ENCODE measurements at places on chromosomes 4 and X. TPM values are rescaled to one million over a fixed set of nuclear protein-coding genes. Genes with fewer than 3 reads are reported as not detected.

The USP51 gene
- polyA plus RNA-seq: 0.53 TPM

The AR gene
- polyA plus RNA-seq: not detected

The ANTXR2 gene
- 11.4 TPM for polyA plus RNA-seq

The SEPSECS gene
- 1.7 TPM for polyA plus RNA-seq

The DDX53 gene
- polyA plus RNA-seq: not detected

DNA sequence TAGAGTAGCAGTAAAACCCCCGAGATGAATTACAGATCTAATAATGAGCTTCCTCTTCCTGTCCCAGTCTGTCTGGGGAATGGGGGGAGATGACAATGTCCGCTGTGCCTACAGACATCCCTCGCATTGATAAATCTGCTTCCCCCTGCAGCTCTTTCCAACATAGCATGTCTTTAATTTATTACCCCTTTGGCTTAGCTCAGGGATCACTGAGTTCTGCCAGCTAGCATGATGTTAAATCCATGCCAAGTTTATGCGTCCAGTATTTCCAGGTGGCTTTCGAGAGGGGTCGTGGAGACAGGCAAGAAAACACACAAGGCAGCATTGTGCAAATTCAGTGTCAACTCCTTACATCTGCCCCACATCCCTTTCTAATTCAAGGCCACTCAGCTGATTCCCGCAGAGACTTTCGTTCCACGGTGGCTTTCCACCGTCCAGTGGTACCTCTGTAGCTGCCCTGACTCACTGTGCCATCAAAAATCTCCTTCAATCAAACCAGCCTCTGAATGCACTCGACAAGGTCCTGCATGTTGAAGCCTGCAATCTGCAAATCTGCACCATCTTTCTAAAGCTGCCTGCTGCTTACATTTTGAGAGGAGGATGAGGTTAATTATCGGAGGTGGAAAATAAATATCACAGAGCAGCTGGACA lies 75.1 kb downstream of the MXRA5 start:
- H3K27me3 ChIP-seq: peaks cover under 1% of the 10 kb centered on the region
- H3K36me3 ChIP-seq: no peaks in the 10 kb centered on the region
- H3K4me3 ChIP-seq: no peak overlapping the region
- no peak overlapping the region for H3K27ac ChIP-seq

DNA sequence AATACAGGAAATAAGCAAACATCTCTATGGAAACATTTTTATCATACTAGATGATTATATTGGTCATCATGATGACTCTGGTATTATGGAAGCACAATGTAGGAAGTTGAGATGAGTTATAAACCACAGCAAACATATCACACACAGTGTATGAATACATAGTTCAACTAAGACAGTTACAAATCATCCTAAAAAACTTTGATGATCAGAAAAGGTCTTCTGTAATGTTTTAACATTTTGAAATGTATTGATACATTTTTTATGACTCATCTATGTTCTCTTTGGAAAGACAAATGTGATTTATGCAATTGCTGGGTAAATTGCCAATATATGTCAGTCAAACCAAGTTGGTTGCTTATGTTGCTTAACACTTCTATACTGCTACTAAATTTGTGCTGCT lies 4.8 kb downstream of the CXCL3 start:
- H3K4me3 ChIP-seq: no peak overlapping the region
- no peaks in the 10 kb centered on the region for H3K36me3 ChIP-seq
- peaks cover 23% of the 10 kb centered on the region for H3K27me3 ChIP-seq
- peaks cover 7% of the 10 kb centered on the region for H3K4me1 ChIP-seq

DNA sequence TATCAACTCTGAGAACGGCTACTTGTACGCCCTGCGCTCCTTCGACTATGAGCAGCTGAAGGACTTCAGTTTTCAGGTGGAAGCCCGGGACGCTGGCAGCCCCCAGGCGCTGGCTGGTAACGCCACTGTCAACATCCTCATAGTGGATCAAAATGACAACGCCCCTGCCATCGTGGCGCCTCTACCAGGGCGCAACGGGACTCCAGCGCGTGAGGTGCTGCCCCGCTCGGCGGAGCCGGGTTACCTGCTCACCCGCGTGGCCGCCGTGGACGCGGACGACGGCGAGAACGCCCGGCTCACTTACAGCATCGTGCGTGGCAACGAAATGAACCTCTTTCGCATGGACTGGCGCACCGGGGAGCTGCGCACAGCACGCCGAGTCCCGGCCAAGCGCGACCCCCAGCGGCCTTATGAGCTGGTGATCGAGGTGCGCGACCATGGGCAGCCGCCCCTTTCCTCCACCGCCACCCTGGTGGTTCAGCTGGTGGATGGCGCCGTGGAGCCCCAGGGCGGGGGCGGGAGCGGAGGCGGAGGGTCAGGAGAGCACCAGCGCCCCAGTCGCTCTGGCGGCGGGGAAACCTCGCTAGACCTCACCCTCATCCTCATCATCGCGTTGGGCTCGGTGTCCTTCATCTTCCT lies 2.7 kb downstream of the PCDH10 start:
- peaks cover 24% of the 10 kb centered on the region for H3K4me1 ChIP-seq
- H3K4me3 ChIP-seq: no peak overlapping the region
- H3K36me3 ChIP-seq: peaks cover 15% of the 10 kb centered on the region
- H3K27me3 ChIP-seq: peaks cover 34% of the 10 kb centered on the region
- no peak for DNase-seq

DNA sequence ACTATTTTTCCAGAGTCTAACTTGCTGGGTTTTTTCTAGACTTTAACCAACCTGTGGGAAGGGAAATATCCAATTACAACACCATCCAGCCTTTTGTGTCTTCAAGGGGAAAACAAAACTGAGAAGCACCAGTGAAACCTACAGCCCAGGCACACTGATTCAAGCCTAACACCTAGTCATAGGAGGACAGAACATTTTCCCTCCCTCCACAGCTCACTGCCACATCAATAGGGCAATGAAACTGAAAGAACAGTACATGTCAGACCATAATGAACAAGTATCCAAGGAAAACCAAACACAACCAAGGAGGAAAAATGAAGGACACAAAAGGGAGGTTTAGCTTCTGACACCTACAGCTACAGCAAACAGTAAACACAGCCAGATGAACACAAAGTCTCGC lies 17.6 kb downstream of the MAGEA8 start:
- H3K36me3 ChIP-seq: no peaks in the 10 kb centered on the region
- no peak overlapping the region for H3K27ac ChIP-seq

- H3K27me3 ChIP-seq: peaks cover 3% of the 10 kb centered on the region
- H3K27ac ChIP-seq: no peak overlapping the region
- H3K4me1 ChIP-seq: peaks cover 4% of the 10 kb centered on the region
- DNase-seq: no peak
- H3K4me3 ChIP-seq: no peak overlapping the region
These were observed 45.7 kb downstream of the WWC2 start for GRCh38 chr4:183144787-183145186.

- peaks cover 5% of the 10 kb centered on the region for H3K27me3 ChIP-seq
- H3K27ac ChIP-seq: no peak overlapping the region
- H3K36me3 ChIP-seq: no peaks in the 10 kb centered on the region
These were observed 131.6 kb upstream of the EMCN start for GRCh38 chr4:100649417-100649816.

GRCh38 chrX:49079489-49080428 lies at the start of gene WDR45:
TSS of gene WDR45 (minus strand) at chrX:49079887. CDS start at chrX:49078095, 1,792 bp downstream.
- H3K27ac ChIP-seq: peak within 1 kb of the TSS; percentile 95
- no peaks in the 10 kb centered on the region for H3K27me3 ChIP-seq
- H3K4me1 ChIP-seq: peaks cover 10% of the 10 kb centered on the region

- H3K36me3 ChIP-seq: no peaks in the 10 kb centered on the region
- H3K4me1 ChIP-seq: no peaks in the 10 kb centered on the region
- no peaks in the 10 kb centered on the region for H3K27me3 ChIP-seq
- no peak for DNase-seq
- no peak overlapping the region for H3K4me3 ChIP-seq
These were observed 1198.7 kb downstream of the PCDH7 start for GRCh38 chr4:31918891-31919290.

DNA sequence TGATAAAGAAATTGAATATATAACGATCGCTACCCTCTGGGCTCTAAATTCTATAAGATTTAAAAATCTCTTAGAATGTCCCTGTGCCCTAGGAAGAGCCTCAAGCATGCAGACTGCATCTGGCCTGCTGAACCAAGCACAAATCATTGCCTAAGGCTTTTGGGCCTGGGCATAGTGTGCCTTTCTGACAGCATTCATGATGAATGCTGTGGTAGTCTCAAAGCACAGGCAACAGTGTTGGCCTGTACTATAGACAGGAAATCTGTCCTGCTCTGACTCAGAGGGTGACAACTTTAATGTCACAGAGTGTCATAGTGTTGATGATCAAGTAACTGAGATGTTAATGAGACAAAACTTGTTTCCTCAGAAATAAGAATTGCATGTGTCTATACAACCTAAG lies 717.3 kb downstream of the STIM2 start:
- no peak overlapping the region for H3K27ac ChIP-seq
- no peaks in the 10 kb centered on the region for H3K36me3 ChIP-seq
- no peaks in the 10 kb centered on the region for H3K27me3 ChIP-seq

- H3K4me1 ChIP-seq: no peaks in the 10 kb centered on the region
- H3K36me3 ChIP-seq: no peaks in the 10 kb centered on the region
- no peak overlapping the region for H3K4me3 ChIP-seq
These were observed 136.4 kb upstream of the FGF13 start for GRCh38 chrX:138847930-138848329.
